Activated T-helper 17 cell treated with anti-CD3 and anti-CD28 coated beads, Interleukin-2, amount 50 U/mL, for 72 hours (primary cell): ENCODE measurements at places on chromosomes 6 and 20. TPM values are rescaled to one million over a fixed set of nuclear protein-coding genes. Genes with fewer than 3 reads are reported as not detected.
A peak's percentile ranks its signal among the peaks of the same experiment; 100 is the strongest.

The TREM1 gene
- 5.1 TPM for total RNA-seq

The GMPR gene
- total RNA-seq = 0.30 TPM

DNA sequence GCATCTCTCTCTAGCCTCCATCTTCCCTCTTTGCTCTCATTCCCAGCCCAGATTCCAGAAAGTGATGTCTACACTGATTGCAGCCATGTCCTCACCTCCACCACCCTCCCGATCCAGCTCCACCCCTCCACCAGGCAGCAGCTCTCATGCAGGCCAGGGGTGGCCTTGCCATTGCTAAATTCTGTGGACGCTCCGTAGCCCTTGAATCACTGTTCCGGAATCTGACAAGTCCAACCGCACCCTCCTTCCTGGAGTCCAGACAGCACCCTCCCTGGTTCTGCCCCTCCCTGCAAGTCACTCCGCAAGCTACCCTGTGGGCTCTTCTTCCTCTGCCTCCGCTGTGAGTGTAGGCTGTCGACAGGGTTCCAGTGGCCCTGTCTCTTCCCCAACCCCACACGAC, 26.2 kb downstream of the TNXB start:
- H3K4me1 ChIP-seq = peaks cover 12% of the 10 kb centered on the region
- ATAC-seq = no peak
- H3K4me3 ChIP-seq = no peak overlapping the region
- peaks cover 40% of the 10 kb centered on the region for H3K27me3 ChIP-seq
- H3K36me3 ChIP-seq = peaks cover 5% of the 10 kb centered on the region

GRCh38 chr6:30151580-30151979, 9.4 kb downstream of the TRIM10 start:
- H3K27ac ChIP-seq = no peak overlapping the region
- H3K4me1 ChIP-seq = no peaks in the 10 kb centered on the region

The HLA-DPB1 gene
- 21.4 TPM for total RNA-seq

The NKAIN4 gene
- total RNA-seq = not detected

The ACTL10 gene
- 2.6 TPM for total RNA-seq

The MLIP gene
- total RNA-seq = not detected

The SAMD3 gene
- total RNA-seq = 1.5 TPM

- H3K4me3 ChIP-seq = no peak overlapping the region
- H3K4me1 ChIP-seq = peaks cover 2% of the 10 kb centered on the region
- H3K36me3 ChIP-seq = peaks cover 61% of the 10 kb centered on the region
- no peak for ATAC-seq
Observed at GRCh38 chr6:100753421-100753820, 127.7 kb downstream of the ASCC3 start.

DNA sequence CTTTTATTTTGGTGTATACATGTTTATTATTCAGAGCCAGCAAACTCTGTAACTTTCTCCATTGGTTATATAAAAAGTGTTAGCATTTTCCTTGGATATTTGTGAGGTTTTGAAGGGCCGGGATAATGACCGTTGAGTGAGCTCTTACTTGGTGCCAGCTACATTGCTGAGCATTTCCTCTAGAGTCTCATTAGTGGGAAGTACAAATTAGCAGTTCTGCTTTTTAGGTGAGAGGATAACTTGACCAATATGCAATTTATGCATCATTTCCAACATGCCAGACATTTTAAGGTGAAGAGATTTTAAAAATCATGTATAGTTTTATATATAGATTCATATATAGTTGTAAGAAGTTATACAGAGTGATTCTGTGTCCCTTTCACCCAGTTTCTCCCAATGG, 84.3 kb downstream of the CARMIL1 start:
- H3K36me3 ChIP-seq = no peaks in the 10 kb centered on the region
- peak overlapping the region; percentile 18 for H3K27ac ChIP-seq
- peaks cover 23% of the 10 kb centered on the region for H3K4me1 ChIP-seq
- H3K4me3 ChIP-seq = no peak overlapping the region
- ATAC-seq = no peak

DNA sequence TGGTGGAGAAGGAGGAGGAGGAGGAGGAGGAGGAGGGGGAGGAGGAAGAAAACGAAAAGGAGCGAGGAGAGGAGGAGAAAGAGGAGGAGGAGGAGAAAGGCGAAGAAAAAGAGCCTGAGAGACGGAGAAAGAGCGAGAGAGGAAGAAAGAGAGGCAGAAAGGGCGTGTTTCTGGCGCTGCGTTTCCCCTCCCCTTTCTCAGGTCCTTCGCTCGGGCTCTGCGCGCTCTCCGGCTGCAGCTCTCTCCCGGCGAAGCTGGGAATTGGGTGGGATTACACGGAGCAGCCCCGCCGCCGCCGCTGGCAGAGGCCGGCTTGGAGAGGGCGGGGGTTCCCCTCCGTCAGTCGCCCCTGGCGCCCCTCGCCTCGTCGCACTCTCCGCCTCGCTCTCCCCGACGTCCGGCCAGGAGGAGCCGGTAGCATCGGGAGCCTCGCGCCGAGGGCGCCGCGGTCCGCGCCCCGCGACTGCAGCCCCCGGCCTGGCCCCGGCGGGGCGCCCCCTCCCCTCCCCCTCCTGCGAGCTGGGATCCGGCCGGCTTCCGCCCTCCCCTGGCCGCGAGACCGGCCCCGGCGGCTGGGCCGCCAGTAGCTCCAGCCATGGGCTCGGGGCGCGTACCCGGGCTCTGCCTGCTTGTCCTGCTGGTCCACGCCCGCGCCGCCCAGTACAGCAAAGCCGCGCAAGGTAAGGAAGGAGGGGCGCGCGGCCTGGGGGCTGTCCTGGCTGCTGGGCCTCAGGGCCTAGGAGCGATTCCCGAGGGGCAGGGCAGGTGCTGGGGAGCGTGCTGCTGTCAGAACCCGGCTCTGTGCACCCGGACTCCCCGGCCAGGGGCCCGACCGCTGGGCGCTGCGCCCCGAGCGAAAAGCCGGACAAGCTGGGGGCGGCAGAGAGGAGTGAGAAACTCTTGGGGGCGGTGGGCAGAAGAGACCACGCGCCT, at the start of gene SCUBE3:
SCUBE3 (plus strand) TSS at position 133 of the 933 bp plus-strand sequence; CDS start at position 596, 463 bp downstream.
- H3K4me3 ChIP-seq = peak within 1 kb of the TSS; percentile 67
- peak; percentile 52 for ATAC-seq
- H3K36me3 ChIP-seq = no peaks in the 10 kb centered on the region
- H3K27me3 ChIP-seq = peaks cover 49% of the 10 kb centered on the region
- H3K27ac ChIP-seq = no peak within 1 kb of the TSS
- H3K4me1 ChIP-seq = no peaks in the 10 kb centered on the region

DNA sequence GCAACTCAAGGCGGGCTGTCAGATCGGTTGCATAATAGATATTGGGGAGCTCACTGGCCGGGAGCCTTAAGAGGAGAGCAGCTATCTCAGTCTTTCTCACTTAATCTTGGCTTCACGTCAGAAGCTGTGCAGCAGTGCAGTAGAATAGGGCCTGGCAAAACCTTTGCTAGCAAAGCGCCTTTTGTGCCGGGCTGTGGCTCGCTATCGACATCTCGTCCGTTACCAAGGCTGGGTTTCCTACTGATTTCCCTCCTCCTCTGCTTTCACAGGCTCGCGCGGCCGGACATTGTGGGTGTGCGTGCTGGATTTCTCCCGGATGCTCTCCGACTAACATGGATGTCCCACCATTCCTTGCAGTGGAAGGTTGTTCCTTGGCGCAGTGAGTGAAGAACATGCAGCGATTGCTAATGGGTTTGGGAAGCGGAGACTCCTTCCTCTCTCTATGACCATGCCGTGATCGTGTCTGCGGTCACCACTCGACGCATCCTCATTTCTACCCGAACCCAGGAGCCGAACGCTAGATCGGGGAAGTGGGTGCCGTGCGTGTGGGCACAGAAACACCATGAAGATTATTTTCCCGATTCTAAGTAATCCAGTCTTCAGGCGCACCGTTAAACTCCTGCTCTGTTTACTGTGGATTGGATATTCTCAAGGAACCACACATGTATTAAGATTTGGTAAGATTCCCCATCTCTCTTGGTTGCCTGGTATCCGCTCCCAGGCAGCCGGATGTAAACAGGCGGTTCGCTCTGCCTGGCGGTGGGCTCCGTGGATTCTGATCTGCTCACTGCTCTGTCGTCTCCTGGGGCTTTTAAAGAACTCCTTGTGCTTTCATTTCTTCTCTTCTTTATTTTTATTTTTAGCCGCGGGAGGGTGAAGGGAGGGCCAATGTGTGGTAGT, 5.5 kb downstream of the GRIK2 start:
- H3K4me3 ChIP-seq = no peak overlapping the region
- peaks cover 5% of the 10 kb centered on the region for H3K36me3 ChIP-seq
- ATAC-seq = no peak
- no peaks in the 10 kb centered on the region for H3K4me1 ChIP-seq

The VWA7 gene
- 4.2 TPM for total RNA-seq

DNA sequence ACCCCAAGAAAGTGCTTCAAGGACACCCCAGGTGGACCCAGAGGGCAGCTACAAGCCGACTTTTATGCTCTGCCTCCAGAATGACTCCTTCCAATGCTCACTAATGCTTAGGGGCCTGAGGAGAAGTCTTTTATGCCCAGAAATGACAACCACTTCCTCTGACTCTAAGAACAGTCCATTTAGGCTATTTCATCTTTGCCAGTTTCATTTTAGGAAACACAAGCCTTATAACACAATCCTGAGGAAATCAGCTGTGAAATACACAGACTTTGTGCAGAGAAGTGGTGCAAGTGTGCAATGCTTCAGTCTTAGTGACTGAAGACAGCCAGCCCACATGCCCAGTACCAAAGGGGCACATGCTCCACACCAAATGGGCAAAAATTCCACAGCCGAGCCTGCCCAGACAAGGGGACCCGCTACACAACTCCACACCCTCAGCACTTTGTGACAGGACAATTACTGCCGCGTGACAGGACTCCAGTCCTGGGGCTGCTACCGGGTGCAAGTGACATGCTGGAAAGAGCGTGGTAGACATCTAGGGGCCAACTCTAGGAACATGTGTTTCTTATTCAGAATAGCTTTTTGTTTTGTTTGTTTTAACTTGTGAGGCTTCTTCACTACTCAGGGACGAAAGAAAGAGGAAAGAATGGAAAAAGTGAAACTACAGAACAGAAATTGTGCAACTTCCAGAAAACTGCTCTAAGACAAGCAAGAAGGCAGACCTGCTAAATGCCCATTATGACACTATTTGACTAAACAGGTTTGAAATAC, 28.2 kb upstream of the PLAGL1 start:
- peak overlapping the region; percentile 3 for H3K27ac ChIP-seq
- no peak for ATAC-seq
- no peaks in the 10 kb centered on the region for H3K36me3 ChIP-seq

DNA sequence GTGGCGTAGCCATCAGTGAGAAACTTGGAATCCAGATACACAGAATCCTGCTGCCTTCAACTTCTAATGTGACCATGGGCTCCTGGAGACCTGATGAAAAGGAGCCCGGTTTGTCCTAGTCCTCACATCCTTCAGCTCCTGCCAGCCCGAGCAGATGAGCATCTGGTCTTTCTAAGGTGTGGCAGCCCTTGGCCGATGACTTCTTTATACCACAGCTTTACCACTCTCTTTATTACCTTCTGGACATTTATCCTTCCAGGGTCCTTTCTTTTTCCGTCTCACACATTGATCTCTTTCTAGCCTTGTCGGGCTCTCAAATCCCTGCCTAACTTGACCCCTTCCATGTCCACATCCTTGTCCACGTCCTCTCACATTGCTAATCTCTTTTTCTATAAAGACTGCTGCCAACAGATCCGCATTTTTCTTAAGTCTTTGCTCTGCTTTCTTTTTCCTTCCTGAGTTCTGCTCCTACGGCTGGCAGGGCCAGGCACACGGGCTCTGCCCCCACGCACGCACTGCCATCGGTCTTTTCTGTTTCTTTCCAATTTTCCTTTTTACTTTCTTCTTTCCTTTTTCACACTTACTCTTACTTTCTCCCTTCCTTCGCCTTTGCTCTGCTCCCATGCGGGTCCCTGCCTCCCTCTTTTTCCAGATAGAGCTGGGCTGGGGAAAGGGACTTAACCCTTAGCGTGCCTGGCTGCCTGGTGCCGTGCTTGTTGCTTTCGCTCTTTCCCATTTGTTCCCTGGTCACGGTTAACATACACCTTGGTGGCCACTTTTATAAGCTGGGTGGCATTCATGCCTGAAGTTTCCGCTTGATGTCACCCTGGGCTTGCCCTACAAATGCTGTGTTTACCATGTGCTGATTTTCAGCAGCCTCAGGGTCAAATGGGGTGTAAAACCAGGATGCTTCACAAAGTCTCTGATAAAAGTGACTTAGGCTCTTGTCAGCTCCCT, 9.4 kb upstream of the GMPR start:
- no peak overlapping the region for H3K4me3 ChIP-seq
- no peaks in the 10 kb centered on the region for H3K36me3 ChIP-seq
- no peaks in the 10 kb centered on the region for H3K4me1 ChIP-seq
- H3K27me3 ChIP-seq = peaks cover 7% of the 10 kb centered on the region

The KHDC1 gene
- total RNA-seq = 5.1 TPM

DNA sequence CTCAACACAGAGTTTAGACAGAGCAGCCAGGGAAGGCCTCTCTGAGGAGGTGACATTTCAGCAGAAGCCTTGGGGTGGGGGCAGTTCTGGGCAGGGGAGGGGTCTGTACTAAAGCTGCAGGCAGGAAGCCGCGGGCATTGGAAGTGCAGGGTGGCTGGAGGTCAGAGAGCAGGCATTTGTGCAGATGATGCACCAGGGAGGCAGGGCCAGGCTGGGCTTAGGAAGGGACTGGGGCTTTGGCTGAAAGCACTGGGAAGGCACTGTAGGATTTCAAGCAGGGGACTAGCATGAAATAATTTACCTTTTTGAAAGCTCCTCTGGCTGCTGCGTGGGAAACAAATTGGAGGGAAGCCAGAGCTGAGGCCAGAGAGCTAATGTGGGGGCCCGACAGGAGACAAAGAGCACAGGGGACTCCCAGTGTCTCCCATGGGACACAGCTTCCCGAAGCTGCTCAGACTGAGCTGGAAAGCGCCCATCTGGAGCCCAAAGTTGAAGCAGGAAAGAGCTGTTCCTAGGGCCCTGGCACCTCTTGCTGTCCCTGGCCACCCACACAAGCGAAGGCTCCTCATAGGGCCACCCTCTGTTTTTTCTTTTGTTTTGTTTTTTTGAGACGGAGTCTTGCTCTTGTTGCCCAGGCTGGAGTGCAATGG, 19.3 kb downstream of the ADA start:
- peak overlapping the region; percentile 47 for H3K27ac ChIP-seq
- H3K36me3 ChIP-seq = peaks cover 51% of the 10 kb centered on the region
- peaks cover 4% of the 10 kb centered on the region for H3K4me1 ChIP-seq
- no peak for ATAC-seq
- H3K27me3 ChIP-seq = no peaks in the 10 kb centered on the region

DNA sequence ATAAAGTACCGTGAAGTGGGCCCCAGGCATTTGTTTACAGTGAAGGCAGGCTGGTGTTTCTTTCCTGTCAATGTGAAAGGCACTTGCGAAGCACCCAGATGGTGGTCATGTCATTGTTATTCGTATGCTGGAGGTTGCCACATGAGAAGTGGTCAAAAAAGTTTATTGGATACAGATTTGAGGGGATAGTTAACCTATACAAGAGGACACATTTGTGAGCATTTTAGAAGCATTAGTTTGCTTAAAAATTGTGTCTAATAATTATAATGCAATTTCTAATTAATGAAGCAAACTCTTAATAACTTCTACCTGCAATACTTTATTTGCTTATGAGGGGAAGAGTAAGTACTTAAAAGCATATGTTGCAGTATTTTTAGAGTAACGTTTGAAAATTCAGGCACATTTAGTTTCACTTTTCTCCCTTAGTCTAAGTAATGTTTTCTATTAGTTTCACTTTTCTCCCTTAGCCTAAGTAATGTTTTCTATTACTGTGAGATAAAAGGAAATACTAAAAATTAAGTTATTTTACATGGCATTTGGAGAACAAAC, 120.7 kb upstream of the CLDN20 start:
- peak overlapping the region; percentile 20 for H3K27ac ChIP-seq
- peak overlapping the region; percentile 55 for H3K4me3 ChIP-seq
- no peaks in the 10 kb centered on the region for H3K27me3 ChIP-seq
- peaks cover 5% of the 10 kb centered on the region for H3K4me1 ChIP-seq
- ATAC-seq = no peak
